ENCODE measurements at places on chromosomes 1 and 21.

DNA sequence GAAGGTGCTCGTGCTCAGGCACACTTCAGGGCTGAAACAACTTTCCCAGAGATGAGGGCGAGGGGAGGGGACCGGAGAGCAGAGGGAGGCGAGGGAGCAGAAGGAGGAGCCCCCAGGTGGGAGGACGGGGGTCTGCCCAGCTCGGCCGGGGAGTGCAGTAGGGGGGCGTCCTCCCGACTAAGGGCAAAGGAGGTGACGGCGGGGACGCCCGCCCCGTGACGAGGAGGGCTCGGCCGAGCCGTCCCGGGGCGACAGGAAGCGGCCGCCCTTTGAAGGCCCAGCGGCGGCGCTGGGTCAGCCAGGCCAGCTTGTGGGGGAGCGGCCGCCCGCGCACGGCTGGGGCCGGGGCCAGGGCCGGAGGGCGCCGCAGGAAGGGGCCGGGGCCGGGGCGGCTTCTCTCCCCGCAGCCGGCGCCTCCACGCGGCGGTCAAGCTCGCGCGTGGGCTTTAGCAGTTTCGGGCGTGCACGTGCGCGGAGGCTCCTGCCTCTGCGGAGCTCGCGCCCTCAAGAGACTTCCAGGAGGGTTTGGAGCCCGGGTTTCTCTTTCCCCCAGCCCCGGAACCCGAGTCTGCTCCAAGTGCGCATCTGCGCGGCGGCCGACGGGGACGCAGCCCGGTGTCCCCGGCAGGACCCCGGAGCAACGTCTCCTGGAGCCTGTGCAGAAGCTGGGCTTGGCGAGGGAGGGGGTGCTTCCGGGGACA lies 100.8 kb upstream of the SLC45A1 start:
- no peak for DNase-seq

DNA sequence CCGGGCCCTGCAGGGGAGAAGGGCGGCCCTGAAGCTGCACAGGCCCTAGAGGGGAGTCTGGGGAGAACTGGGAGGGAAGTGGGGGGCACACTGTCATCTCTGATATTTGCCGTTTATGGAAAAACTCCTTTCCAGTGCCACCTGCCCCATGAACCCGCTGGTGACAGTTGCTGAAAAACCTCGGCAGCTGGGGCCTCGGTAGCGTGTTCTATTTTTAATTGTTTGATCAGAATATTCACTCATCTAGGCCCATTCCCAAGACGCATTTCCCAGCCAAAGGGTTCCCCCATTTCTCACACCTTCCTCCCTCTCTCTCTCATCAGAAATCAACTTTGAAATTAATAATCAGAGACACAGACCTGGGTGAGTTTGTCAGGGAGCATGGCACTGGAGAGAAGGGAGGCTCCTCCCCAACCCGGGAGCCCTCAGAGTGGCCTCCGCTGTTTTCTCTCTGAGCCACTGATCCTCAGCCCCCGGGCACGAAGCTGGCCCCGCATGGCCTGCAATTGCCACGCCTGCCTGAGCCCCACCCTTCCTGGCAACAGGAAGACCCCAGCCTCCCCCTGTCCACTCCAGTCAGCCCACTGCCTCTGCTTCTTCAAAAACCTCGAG lies 111.1 kb downstream of the CASZ1 start:
- no peak for DNase-seq

GRCh38 chr1:183568176-183569021 lies 21.9 kb downstream of the NCF2 start:
- no peak for DNase-seq

- DNase-seq = no peak
These were observed 30.1 kb downstream of the CAMK1G start for GRCh38 chr1:209613400-209614150.

- DNase-seq = peak; percentile 40
These were observed at the start of gene C2CD4D for GRCh38 chr1:151839457-151840403. TSS of gene C2CD4D (minus strand) at chr1:151839820. CDS start at chr1:151838989, 831 bp downstream.

- no peak for DNase-seq
These were observed 122.6 kb downstream of the FCRL5 start for GRCh38 chr1:157429601-157430240.

DNA sequence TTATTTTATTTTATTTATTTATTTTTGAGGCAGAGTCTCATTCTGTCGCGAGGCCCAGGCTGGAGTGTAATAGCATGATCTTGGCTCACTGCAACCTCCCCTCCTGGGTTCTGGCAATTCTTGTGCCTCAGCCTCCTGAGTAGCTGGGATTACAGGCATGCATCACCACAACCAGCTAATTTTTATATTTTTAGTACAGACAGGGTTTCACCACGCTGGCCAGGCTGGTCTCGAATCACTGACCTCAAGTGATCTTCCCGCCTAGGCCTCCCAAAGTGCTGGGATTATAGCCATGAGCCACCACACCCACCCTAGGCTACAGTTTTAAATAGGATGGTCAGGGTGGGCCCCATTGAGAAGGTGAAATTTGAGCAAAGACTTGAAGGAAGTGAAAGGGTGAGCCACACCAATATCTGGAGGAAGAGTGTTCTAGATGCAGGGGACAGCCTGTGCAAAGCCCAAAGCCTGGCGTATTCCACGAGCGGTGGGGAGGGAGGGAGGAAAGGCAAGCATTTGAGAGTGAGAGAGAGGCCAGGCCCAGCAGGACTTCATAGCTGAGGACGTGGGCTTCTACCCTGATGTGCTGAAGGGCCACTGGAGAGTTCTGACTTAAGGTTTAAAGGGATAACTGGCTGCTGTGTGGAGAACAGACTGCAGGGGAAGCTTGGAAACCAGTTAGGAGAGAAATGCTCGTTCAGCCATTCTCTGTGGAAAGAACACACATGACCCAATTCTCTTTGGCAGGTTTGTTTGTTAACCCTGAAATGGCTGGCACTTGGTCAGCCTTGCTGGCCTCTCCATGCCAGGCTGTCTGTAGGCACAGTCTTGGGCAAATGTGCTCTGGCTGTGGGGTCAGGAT lies 62.6 kb upstream of the FAM20B start:
- DNase-seq = no peak

GRCh38 chr1:19658186-19658585 lies 6.5 kb upstream of the HTR6 start:
- no peak for DNase-seq

DNA sequence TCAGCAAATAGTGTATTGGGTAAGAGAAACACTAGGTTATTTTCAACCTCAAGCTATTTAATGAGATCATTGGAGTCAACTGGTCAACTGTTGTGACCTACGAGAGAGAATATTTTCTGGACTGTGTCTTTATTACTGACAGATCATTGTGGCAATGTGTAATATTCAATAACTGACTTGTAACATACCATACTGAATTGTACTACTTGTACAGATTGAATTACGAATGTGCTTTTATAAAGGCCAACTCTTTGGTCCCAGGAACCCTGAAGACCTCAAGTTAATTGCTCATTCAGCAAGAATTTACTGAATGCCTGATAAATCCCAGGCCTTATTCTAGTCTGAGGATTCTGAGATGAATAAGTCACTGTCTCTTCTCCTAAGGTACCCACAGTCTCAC lies 56.1 kb upstream of the CAMK1G start:
- DNase-seq = no peak

GRCh38 chr1:152112101-152112884 lies 3.0 kb downstream of the TCHH start:
- DNase-seq = no peak

DNA sequence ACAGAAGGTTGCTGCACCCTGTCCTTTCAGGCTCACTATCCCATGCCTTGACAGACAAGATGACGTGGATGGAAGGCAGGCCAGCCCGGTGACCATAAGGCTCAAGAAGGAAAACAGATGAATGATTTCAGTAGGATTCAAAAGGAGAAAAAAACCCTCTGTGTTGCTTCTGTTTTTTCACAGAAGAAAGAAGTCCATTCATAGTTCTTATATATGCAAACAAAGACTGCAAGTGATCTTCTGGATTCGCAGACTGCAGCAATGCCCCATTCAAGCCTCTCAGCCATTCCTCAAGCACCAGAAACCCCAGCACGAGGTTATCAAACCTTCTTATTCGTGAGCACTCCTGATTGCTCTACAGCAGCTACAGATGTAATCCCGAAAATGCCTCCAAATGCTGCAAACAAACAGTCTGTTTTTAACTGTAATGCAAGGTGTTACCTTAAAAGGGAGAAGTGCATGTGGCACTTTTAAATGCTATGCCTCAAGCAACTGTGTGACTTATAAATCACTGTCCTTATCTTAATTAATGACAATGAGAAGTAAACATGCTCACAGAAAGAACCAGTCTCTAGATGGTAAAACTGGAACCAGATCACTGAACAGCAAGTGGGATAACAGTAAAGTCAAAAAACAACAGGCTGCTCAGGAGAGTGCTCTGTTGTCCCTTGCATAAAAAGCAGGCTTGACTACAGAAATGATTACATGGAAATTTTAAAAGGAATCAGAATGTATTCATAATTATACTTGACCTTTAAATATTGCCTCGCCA lies 173.9 kb downstream of the HHIPL2 start:
- DNase-seq = no peak

GRCh38 chr21:39788383-39788782 lies 43.4 kb downstream of the IGSF5 start:
- no peak for DNase-seq

- DNase-seq = no peak
These were observed 34.9 kb upstream of the VASH2 start for GRCh38 chr1:212915245-212916091.

DNA sequence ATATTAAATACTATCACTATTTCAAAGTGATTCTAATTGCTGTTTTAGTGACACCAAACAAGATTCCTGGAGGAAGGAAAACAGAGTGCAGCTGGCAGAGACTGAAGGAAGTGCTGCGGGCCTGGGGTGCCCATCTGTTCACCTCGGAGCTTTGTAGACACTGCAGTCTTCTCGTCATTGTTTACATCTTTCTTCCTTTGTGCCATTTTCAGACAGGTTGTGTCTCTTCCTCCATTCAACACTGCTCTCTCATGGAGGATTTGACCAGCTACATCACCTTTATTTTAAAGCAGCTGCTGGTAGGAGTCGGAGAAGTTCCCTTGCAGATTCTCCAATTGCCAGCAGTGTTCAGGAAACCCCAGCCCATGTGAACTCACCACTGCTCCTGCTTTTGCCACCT lies 37.3 kb downstream of the ABCA4 start:
- DNase-seq = no peak

DNA sequence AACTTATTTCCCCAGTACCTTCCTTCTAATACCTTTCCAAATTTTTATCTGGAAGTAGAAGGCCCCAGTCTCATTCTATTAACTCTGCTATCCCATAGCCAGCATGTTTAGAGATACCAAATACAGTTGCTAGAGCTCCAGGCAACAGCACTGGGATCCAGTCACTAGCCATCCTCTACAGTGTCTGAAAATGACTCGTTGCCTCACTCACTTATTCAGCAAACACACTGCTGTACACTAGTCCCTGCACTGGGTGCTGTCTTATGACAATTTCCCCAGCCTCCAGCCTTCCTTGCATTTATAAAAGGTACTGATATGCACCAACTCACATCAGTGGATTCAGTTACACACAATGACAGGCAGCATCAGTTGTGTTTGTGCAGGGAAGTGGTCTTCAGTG lies 179.0 kb downstream of the DSCAM start:
- no peak for DNase-seq

- no peak for DNase-seq
These were observed 8.3 kb downstream of the ENAH start for GRCh38 chr1:225644666-225645065.

DNA sequence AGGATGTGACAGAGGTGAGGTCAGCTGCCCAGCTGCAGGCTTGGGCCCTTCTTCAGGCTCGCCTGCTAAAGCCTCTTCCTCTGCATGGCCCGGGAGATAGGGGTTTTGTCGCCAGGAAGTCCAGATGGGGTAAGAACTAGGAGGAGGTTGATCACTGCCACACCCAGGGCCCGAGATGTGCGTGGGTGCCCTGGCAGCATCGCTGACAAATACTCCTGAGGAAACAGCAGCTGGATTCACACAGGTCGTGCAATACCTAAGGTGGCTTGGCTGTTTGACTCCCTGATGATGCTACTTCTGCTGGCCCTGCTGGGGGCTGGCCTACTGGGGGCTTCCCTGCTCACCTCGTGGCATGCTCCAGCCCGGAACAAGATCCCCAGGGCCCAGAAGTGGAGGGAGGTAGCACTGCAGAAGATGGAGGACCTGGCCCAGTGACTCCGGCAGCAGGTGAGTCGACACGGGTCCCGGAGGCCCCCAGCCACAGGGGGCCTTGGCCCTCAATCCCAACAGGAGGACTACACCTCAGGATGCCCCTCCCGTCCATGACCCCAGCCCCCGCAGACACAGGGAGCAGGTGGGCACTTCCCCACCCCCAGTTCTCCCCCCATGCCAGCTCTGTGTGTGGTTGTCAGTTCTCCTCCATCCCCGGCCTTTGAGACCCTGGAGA lies 29.6 kb downstream of the FAAH start:
- DNase-seq = no peak

- DNase-seq = no peak
These were observed 182.1 kb upstream of the ADAMTS5 start for GRCh38 chr21:27149034-27149433.

- no peak for DNase-seq
These were observed 71.4 kb downstream of the CD247 start for GRCh38 chr1:167446966-167447365.

- no peak for DNase-seq
These were observed 13.1 kb downstream of the ACTN2 start for GRCh38 chr1:236699366-236699765.

DNA sequence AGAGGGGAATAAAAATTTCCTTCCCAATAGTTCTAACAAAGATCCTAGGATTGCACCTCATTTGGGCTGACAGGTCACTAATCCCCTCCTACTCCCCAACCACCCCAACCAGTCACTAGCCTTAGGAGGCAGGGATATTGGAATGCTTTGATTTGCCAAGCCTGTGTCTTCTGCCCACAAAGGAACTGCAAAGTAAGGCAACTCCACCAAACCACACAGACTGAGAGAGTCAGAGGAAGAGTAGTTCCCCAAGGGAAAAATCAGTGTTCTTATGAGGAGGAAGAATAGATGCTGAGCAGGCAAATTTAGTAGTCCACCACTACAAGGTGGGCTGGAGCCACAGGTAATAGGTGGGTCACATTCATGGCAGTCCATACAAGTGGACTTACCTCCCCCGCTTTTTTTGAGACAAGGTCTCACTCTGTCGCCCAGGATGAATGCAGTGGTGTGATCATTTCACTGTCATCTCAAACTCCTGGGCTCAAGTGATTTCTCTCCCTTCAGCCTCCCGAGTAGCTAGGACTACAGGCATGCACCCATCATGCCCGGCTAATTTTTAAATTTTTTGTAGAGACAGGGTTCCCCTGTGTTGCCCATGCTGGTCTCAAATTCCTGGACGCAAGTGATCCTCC lies 3.7 kb upstream of the TMEM39B start:
- no peak for DNase-seq

DNA sequence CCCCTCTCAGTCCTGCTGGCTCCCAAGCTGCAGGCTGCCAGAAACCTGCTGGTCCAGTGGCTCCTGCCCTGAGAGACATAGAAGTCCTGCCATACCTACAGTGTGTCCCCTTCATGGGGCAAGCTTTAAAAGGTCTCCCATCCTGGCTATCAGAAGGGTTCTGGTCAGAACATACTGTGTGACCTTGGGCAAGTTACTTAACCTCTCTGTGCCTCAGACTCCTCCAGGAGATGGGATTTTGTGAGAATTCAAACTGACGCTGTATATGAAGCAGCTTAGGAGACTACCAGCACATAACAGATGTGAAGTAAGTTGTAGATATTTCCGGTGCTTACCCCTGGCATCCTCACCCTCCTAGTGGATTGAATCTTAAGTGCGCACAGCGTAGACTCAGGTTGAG lies 8.7 kb upstream of the GJB5 start:
- DNase-seq = no peak
